ENCODE measurements at places on chromosomes 7 and 10.

- no peak for DNase-seq
Measured at GRCh38 chr7:30797176-30798040, 26.2 kb downstream of the MINDY4 start.

DNA sequence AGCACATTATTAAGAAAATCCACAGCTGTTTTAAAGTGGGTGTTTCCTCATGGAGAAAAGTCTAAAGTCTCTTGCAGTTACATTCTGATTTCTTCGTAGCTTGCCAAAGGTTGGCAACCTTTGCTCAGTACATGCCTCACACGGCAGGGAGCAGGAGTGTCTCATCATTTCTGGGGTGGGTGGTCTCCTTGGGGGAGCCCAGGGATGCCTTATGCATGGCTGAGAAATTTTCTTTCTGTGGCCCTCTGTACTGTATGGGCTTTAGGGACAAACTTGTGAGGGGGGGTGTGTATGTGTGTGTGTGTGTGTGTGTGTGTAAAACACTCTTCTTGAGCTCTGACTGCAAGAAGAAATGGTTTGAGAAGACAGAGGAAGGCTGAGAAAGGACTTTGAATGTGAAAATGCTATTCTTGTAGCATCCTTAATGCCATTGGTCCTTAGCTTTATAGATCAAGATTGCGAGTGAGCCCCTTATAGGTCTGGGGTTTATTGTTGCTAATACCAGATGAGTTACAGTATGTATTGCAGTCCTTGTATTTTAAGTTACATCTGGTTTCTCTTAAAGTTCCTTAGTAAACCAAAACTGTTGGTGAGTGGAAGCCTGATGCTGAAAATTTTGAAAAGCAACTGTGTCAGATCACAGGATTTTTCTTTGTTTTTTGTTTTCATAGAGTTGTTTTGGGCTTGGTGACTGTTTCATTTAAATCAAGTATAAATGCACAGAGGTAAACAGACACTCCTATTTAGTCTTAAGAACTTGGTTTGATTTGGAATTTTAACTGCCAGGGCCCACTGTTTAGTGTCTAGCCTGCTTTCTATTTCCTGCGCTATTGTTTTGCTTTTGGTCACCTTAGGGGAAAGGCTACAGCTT, 242.0 kb downstream of the BICC1 start:
- no peak for DNase-seq

- no peak for DNase-seq
Measured at GRCh38 chr7:92075455-92076158, 58.7 kb downstream of the CYP51A1 start.

DNA sequence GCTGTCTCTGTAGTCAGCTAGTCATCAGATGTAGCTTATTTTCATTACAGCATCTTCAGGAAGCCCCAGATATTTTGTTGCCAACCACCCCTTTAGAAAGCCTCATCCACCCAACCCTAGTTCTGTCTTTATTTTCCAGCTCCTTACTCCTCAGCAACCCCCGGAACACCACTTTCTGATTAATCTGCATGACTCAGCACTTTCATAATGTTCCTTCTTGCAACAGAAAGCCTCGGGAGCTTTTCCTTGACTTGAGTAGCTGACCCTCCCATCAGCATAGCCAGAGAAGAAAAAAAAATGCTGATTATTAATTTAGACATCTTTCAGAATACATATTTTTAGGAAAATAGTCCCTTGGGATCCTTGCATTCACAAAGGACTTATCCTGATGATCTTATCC, 244.0 kb upstream of the CXCL12 start:
- peak; percentile 56 for DNase-seq
